ENCODE measurements at places on chromosomes 3 and 15. TPM values are rescaled to one million over a fixed set of nuclear protein-coding genes. Genes with fewer than 3 reads are reported as not detected.

DNA sequence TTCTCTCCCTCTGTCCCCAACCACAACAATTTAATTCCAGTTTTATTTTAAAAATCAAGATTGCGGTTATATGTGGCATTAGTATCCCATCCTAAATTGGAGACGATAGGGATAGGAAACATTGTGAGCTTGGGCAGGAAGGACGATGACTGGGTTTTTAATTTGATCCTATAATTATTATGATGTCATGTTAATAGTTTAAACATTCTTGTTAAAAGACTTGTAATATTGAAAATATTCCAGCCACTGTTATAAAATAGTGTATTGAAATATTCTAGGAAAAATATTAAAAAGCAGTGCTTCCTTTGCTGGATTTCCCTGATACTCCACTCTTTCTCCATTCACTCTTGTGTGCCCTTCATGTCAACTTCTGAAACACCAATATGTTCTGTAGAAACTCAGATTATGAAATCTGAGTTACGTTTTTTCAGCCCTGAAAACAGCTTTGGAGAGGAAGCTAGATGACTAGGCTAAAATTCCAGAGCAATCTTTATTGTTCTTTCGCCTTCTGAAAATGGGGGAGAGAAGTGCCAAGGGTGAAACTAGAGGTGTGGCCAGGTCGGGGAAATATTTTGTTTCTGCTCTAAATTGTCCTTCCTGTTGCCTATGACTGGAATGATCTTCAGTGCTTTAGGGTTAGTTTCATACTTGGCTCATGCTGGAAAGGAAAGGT lies 46.1 kb upstream of the MAP3K13 start:
- peak; percentile 22 for DNase-seq

GRCh38 chr3:15175605-15176004 lies 30.4 kb upstream of the CAPN7 start:
- no peak for DNase-seq

The TMEM158 gene
- not detected for total RNA-seq

The CCR3 gene
- not detected for total RNA-seq

The TTLL3 gene
- 58.6 TPM for total RNA-seq

DNA sequence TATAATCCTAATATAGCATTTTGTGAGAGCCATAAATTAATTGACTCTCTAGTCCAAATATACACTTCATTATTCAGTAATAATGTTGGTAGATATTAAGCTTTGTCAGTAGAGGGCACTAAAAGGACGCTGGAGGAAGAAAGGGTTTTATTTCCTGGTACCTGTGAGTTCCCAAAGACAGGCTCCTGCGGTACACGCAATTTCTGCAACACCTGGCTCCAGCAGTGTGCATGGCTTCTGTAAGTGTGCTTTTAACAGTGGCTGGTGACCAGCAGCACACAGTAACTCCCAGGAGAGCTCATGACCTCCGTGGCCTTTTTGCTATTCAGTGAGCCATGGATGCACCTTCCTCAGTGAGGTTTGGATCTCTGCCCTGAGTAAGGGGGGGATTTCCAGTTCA lies 338.3 kb upstream of the ZNF385D start:
- DNase-seq = no peak

DNA sequence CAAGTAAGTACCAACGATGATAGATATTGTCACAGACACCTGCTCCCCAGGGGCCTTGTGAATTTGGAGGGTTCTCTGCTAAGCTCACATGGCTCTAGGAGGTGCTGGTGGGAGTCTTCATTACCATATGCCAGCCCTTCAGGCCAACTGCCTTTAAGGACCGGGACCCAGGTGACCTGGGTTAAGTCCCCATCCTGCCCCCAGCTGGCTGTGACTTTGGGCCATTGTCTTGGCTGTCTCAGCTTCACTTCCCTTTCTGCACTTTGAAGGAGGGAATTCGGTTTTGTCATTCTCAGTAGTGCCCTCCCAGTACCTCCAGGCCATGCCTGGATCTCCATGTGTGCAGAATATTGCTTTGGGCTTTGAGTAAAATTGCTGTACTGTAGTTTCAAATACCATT lies 72.8 kb upstream of the ACAD9 start:
- no peak for DNase-seq

DNA sequence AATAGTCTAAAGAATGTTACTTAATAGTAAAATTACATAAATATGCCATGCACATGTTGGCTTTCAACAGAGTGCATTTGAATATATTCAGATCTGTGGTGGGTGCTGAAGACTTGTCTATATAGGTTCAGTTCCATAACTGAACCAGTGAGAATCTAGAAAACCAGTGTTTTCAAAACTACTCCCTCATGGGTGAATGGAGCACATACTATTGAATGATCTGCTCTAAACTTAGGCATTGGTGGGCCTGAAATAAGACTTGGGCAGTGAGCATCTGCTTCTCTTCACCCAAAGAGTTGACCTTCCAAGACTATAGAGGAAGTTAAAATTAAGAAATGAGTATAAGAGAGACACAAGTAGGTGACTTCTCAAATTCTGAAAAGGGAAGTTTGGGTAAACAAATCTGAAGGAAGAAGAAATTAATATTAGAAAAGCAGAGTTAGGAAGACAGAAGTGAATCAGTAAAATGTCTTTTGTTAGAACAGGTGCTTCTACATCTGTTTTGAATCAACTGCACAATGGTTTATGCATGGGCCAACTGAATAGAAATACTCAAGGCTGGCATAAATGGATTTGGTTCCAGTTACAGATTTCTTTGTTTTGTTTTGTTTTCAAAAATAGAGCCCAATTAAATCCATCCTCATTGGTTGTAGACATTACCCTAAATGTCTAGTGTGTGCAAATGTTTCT lies 19.3 kb downstream of the ALCAM start:
- no peak for DNase-seq

- DNase-seq = no peak
These were observed 7.8 kb upstream of the SPATA12 start for GRCh38 chr3:57052662-57053061.

DNA sequence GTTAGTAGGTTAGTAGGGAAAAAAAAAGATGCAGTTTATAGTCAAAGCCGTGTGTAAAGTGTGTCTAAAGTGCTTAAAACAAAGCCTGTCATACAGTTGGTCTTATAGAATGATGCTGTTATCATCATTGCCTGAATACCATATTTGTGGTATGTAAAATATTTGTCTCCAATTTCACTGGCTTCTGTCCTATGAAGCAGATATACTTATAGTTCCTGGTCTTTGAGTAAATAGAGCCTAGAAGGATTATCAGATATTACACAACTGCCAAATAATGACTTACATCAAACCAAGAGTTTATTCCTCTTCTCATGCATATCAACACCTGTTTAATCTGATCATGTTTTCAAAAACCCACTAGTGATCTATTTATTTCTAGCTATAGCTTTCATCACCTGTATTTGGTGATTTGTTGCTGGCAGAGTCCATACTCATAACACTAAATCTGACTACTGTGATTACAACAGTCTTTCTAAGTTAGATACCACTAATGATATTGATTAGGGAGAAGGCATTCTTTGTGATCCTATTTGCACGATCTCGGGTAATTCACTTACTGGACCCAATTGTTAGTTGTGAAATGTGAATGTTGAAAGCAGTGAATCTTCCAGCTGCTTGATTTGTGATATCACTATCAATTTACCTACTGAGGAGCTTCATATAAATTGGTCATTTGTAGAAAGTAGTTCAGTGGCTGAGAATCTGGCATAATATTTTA lies 413.7 kb downstream of the LPP start:
- DNase-seq = no peak

The CACNA2D2 gene
- 3.8 TPM for total RNA-seq

DNA sequence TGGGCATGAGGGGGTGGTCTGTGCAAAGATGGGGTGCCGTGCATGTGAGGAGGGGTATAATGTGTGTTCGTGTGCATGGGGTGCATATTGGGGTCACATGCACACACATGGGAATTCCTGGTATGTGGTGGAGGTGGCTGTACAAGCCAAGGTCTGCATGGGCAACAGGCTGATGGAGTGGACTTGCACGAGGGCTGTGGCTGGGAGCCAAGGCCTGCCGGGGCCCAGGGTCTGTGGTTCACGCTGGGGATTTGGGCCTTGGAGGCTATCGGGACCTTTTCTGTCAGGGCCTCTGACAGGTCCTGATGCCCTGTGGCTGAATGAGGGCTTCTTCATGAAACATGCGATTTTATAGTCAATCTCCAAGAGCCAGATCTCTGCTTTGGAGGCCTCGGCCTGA lies 9.8 kb upstream of the PLXND1 start:
- no peak for DNase-seq

GRCh38 chr3:123015596-123015995 lies 12.0 kb downstream of the SEMA5B start:
- DNase-seq = no peak

The CPN2 gene
- total RNA-seq = not detected

- DNase-seq = no peak
These were observed 16.9 kb upstream of the SEMA4B start for GRCh38 chr15:90184119-90184785.

GRCh38 chr15:94040541-94041248 lies 190.7 kb upstream of the MCTP2 start:
- DNase-seq = no peak

DNA sequence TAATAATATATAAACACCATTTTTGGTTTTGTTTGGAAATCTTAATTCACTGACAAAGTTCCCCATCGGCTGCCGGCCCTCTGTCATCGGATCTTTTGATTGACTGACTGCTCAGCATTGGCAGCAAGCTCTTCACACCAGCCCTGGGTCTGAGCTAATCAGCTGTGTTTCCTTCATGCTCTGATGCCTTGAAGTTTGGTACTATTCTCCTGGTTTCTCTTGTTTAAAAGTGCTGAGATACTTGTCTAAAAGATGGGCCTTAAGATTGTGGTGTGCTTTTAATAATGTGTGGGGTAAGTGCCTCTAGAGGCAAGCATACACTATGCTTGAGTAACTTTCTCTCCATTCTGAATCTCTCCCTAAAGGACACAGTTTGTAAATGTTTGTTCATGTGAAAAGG lies 415.5 kb upstream of the TPRG1 start:
- no peak for DNase-seq

The HGD gene
- 2.0 TPM for total RNA-seq

The GATA2 gene
- 0.16 TPM for total RNA-seq

GRCh38 chr15:68552773-68553172 lies 26.0 kb upstream of the CORO2B start:
- DNase-seq = no peak

The NCK1 gene
- 55.0 TPM for total RNA-seq

DNA sequence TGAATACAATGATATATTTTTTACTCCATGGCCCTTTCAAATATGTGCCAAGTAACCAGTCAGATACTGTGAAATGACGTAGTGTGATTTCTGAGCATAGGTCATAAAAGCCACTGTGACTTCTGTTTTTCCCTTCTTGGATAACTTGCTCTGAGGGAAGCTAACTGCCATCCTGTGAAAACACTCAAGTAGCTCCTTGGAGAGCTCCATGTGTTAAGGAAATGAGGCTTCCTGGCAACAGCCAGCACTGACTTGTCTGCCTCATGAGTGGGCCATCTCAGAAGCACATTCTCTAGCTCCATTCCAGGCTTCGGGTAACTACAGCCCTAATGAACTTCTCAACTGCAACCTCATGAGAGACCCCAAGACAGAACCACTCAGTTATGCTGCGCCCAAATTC lies 9.5 kb upstream of the CCDC80 start:
- DNase-seq = no peak

- no peak for DNase-seq
These were observed 67.4 kb downstream of the CORO2B start for GRCh38 chr15:68646156-68646555.

- no peak for DNase-seq
These were observed 22.1 kb downstream of the PPP2R3A start for GRCh38 chr3:135987661-135988060.
